ENCODE measurements at places on chromosomes 2 and 18. TPM values are rescaled to one million over a fixed set of nuclear protein-coding genes. Genes with fewer than 3 reads are reported as not detected.

POTEJ gene
- not detected for total RNA-seq

PLGLB2 gene
- 0.11 TPM for total RNA-seq

UGT1A4 gene
- 0.07 TPM for total RNA-seq

ERICH2 gene
- not detected for total RNA-seq

POTEI gene
- total RNA-seq, result not detected

CTDP1 gene
- 17.5 TPM for total RNA-seq

GIGYF2 gene
- total RNA-seq, result 24.5 TPM

HK2 gene
- 0.96 TPM for total RNA-seq

MLPH gene
- total RNA-seq, result 225 TPM

RASGRP3 gene
- 0.81 TPM for total RNA-seq

CLEC4F gene
- not detected for total RNA-seq

VSNL1 gene
- not detected for total RNA-seq

GALR1 gene
- total RNA-seq, result not detected

TMEM198 gene
- total RNA-seq, result 0.80 TPM

HOXD8 gene
- 5.3 TPM for total RNA-seq

ASIC4 gene
- total RNA-seq, result 0.05 TPM

NAT8 gene
- total RNA-seq, result not detected

TFCP2L1 gene
- 24.2 TPM for total RNA-seq

ZSWIM2 gene
- total RNA-seq, result not detected

SLC4A5 gene
- total RNA-seq, result 0.34 TPM

PCARE gene
- total RNA-seq, result not detected

RAB1A gene
- total RNA-seq, result 231 TPM

SIX2 gene
- total RNA-seq, result 2.5 TPM

SCN2A gene
- total RNA-seq, result 0.04 TPM

ST6GAL2 gene
- total RNA-seq, result 12.8 TPM

CIB4 gene
- 0.42 TPM for total RNA-seq

PIK3C3 gene
- 15.0 TPM for total RNA-seq

MZT2A gene
- total RNA-seq, result 117 TPM

DYNC1I2 gene
- total RNA-seq, result 76.0 TPM

ALPP gene
- total RNA-seq, result 20.3 TPM

CABLES1 gene
- total RNA-seq, result 15.2 TPM

RAB17 gene
- 0.32 TPM for total RNA-seq

ACTR2 gene
- total RNA-seq, result 223 TPM

HOXD13 gene
- total RNA-seq, result 0.19 TPM

FAM110C gene
- 0.18 TPM for total RNA-seq

ANKRD53 gene
- total RNA-seq, result 0.28 TPM

POTEF gene
- total RNA-seq, result not detected

KANSL1L gene
- 0.67 TPM for total RNA-seq
